ENCODE measurements at places on chromosomes 4 and X. TPM values are rescaled to one million over a fixed set of nuclear protein-coding genes. Genes with fewer than 3 reads are reported as not detected.

The EDNRA gene
- 0.29 TPM for total RNA-seq

DNA sequence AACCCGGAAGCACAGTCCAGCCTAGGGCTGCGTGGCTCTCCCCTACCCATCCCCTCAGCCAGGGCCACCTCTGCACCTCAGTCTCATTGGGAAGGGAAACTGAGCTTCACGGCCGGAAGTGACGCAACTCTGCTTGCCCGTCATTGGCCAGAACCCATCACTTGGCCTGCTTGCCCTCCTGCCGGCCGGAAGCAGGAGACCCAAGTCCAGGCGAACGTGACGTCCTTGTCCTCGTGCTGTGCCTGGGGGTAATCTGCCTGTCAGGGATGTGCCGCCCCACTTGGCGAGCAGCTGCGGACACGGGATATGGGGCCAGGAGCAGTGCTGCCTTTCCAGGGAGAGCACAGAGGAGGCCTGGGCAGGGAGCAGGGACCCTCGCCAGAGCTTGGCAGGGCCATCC, 31.2 kb downstream of the ZFYVE28 start:
- no peaks in the 10 kb centered on the region for H3K36me3 ChIP-seq
- no peak overlapping the region for H3K4me3 ChIP-seq
- peaks cover 75% of the 10 kb centered on the region for H3K27me3 ChIP-seq
- no peak for DNase-seq
- no peaks in the 10 kb centered on the region for H3K4me1 ChIP-seq

DNA sequence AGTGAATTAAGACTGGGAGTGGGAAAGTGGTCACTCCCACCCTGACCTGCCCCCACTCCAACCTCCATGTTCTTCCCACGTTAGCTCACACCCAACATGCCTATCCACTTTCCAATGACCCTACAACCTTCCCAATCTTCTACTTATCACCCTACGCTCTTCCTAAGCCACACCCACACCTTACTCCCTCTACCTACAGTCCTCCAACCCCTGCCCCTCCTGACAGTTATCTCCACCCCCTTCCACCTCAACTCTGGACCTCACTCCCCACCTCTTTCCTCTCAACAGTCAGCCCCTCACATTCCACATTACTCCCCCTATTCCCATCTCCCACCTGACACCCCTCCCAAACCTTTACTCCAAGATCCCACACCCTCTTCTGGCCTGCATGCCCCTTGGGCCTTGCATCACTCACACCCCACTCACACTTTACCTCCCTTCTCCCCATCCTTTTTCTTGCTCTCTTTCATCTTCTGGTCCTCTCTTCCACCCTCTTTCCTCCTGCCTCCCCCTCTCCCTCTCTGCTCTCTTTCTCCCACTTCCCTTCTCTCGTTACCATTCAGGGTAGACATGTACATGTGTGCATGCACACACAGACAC, 6.9 kb downstream of the NALF2 start:
- DNase-seq, result no peak
- H3K36me3 ChIP-seq, result peaks cover under 1% of the 10 kb centered on the region
- H3K4me1 ChIP-seq, result no peaks in the 10 kb centered on the region

DNA sequence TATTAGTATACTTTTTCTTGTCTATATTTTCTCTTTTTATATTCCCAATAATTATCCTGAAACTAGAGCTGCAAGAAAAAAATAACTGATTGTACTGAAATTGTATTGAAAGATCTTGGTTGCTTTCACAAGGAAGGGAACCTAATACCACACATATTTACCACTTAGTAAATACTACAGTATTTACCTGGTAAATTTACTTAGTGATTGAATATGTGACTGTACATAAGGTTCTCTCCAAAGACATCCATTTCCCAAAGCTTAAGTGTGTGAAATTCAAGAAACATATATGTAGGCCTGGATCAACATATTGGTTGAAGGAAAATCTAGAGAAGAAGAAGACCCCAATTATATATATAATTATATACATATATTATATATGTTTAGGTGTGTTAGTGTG, 1272.7 kb downstream of the C4orf33 start:
- no peaks in the 10 kb centered on the region for H3K36me3 ChIP-seq
- DNase-seq, result no peak
- H3K27ac ChIP-seq, result no peak overlapping the region
- no peak overlapping the region for H3K4me3 ChIP-seq
- H3K27me3 ChIP-seq, result no peaks in the 10 kb centered on the region

- no peaks in the 10 kb centered on the region for H3K4me1 ChIP-seq
- no peaks in the 10 kb centered on the region for H3K36me3 ChIP-seq
- DNase-seq, result no peak
Observed at GRCh38 chr4:157964463-157964862, 208.4 kb downstream of the GASK1B start.

The TSPAN7 gene
- total RNA-seq, result 0.21 TPM

- no peak overlapping the region for H3K27ac ChIP-seq
- H3K27me3 ChIP-seq, result no peaks in the 10 kb centered on the region
- no peak for DNase-seq
- H3K36me3 ChIP-seq, result peaks cover 32% of the 10 kb centered on the region
- H3K4me1 ChIP-seq, result no peaks in the 10 kb centered on the region
Observed at GRCh38 chr4:17580969-17581368, 4.0 kb downstream of the LAP3 start.

The AWAT2 gene
- total RNA-seq, result not detected

The SPOCK3 gene
- total RNA-seq, result 0.51 TPM

The CT45A3 gene
- total RNA-seq, result not detected

DNA sequence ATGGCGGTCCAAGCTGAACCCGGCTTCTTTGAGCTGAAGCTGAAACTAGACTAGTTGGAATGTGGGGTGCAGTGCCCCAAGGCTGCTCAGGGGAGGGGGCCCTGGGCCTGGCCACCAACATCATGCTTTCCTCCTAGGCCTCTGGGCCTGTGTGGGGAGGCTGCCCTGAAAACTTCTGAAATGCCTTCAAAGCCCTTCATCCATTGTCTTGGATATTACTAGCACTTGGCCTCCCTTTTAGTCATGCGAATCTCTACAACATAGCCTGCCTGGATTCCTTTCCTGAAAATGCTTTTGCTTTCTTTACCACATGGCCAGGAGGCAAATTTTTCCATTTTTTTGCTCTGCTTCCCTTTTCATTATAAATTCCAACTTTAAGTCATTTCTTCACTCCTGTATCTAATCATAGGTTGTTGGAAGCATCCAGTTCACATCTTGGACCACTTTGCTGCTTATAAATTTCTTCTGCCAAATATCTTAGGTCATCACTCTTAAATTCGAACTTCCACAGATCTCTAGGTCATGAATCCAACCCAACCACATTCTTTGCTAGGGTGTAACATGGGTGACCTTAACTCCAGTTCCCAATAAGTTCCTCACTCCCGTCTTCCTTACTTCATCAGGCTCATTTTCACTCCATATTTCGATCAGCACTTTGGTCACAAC, 103.4 kb downstream of the DDIT4L start:
- H3K36me3 ChIP-seq, result no peaks in the 10 kb centered on the region
- peak overlapping the region; percentile 2 for H3K4me3 ChIP-seq
- H3K27me3 ChIP-seq, result no peaks in the 10 kb centered on the region
- peak overlapping the region; percentile 5 for H3K27ac ChIP-seq
- DNase-seq, result peak; percentile 3
- H3K4me1 ChIP-seq, result peaks cover 24% of the 10 kb centered on the region

GRCh38 chrX:110046001-110046400, 43.1 kb downstream of the TMEM164 start:
- H3K27ac ChIP-seq, result no peak overlapping the region
- no peaks in the 10 kb centered on the region for H3K27me3 ChIP-seq
- H3K4me1 ChIP-seq, result no peaks in the 10 kb centered on the region
- no peak for DNase-seq

- no peak overlapping the region for H3K27ac ChIP-seq
- H3K27me3 ChIP-seq, result no peaks in the 10 kb centered on the region
- DNase-seq, result no peak
- H3K36me3 ChIP-seq, result peaks cover 18% of the 10 kb centered on the region
- H3K4me1 ChIP-seq, result peaks cover 13% of the 10 kb centered on the region
Observed at GRCh38 chr4:173214231-173214630, 45.6 kb downstream of the GALNT7 start.

DNA sequence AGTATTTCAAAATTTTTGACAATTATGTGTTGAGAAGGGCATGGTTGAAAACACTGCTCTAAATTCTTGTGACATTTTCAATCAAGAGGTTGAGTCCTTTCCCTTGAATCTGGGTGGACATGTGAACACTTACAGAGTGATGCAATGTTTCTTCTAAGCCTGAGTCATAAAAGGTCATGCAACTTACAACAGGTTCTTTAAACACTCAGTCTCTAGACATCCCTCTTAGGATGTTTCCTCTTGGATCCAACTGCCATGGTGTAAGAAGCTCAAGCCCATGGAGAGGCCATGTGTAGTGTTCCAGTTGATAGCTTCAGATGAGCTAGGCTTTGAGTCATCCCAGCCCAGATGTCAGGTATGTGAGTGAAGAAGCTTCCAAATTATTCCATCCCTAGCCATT, 232.2 kb upstream of the MAOA start:
- DNase-seq, result no peak
- H3K27me3 ChIP-seq, result peaks cover 9% of the 10 kb centered on the region
- no peaks in the 10 kb centered on the region for H3K4me1 ChIP-seq
- H3K36me3 ChIP-seq, result no peaks in the 10 kb centered on the region
- no peak overlapping the region for H3K4me3 ChIP-seq

- no peak overlapping the region for H3K4me3 ChIP-seq
- H3K27ac ChIP-seq, result no peak overlapping the region
- H3K4me1 ChIP-seq, result peaks cover 16% of the 10 kb centered on the region
- DNase-seq, result no peak
Observed at GRCh38 chrX:132853040-132853439, 105.4 kb downstream of the HS6ST2 start.

- no peaks in the 10 kb centered on the region for H3K36me3 ChIP-seq
- no peak overlapping the region for H3K27ac ChIP-seq
- H3K4me3 ChIP-seq, result no peak overlapping the region
- H3K4me1 ChIP-seq, result no peaks in the 10 kb centered on the region
- no peak for DNase-seq
- no peaks in the 10 kb centered on the region for H3K27me3 ChIP-seq
Observed at GRCh38 chr4:33751050-33751449, 2493.3 kb downstream of the ARAP2 start.

The USP17L11 gene
- not detected for total RNA-seq

GRCh38 chrX:153214934-153215333, 35.9 kb downstream of the MAGEA1 start:
- H3K27ac ChIP-seq, result no peak overlapping the region
- DNase-seq, result no peak
- H3K36me3 ChIP-seq, result no peaks in the 10 kb centered on the region
- no peaks in the 10 kb centered on the region for H3K4me1 ChIP-seq
- H3K27me3 ChIP-seq, result peaks cover 36% of the 10 kb centered on the region

All from Calu3 (cell line).